ENCODE measurements at places on chromosomes 11 and 22.

- DNase-seq = no peak
These were observed 21.4 kb downstream of the PANX1 start for GRCh38 chr11:94150056-94150455.

DNA sequence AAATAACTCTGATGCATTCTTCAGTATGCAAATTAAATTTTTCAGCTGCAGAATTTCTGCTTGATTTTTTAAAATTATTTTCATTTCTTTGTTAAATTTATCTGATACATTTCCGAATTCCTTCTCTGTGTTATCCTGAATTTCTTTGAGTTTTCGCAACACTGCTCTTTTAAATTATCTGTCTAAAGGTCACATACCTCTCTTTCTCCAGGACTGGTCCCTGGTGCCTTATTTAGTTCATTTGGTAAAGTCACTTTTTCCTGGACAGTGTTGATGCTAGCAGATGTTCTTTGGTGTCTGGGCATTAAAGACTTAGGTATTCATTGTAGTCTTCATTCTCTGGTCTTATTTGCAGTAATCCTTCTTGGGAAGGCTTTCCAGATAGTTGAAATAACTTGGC, 577.4 kb upstream of the LUZP2 start:
- no peak for DNase-seq

GRCh38 chr11:129779342-129779741, 36.3 kb upstream of the TMEM45B start:
- DNase-seq = no peak

DNA sequence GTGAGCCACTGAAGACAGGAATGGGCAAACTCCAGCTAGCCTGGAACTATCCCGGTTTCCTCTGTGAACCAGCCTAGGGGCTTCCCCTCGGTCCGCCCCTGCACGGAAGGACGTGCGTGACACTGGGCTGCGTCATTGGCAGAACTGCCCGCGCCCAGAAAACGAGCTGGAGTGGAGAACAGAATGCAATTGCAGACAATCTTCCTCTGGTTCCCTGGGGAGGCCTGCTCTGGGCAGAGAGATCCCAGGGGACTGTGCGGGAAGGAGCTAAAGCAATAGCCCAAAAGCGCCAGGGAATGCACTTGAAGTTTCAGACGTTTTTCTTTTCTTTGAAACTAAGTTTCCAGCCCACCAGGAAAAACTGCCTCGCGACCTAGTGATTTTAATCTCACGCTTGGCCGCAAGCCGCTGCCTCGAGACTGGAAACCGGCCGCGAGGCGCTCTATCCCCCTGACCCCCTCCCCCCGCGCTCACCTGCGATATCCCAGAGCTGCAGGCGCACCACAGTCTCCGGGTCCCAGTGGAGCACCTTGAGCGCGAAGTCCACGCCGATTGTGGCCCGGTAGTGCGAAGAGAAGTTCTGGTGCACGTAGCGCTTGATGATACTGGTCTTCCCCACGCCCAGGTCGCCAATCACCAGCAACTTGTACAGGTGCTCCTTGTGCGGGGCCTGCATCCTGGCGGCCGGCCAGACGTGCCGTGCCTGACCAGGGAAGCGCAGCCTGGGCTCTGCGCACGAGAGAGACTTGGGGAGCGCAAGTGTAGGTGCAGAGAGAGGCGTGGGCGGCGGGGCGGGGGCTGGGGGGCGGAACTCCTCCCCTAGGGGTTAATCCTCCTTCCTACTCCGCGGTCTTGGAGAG, at the start of gene RAB38:
RAB38 (minus strand) TSS at position 735 of the 860 bp plus-strand sequence; CDS start at position 676, 59 bp downstream.
- DNase-seq = peak; percentile 0

DNA sequence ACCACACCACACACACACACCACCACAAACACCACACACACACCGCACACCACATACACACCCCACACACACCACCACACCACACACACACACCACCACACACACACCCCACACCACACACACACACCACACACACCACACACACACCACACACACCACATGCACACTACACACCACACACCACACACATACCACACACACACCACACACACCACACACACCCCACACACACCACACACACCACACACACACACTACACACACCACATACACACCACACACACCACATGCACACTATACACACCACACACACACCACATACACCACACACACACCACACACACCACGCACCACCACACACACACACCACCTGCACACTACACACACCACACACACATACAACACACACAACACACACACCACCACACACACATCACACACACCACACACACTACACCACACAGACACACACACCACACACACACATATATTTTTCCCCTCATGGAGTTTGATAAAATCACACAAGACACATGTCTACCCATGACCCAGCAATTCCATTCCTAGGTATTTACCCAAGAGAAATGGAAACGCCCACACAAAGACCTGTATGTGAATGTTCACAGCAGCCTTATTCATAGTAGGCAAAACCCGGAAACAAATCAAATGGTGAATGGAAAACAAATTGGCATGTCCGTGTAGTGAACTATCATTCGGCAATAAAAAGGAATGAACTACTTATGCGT, 14.3 kb downstream of the CD5 start:
- no peak for DNase-seq

DNA sequence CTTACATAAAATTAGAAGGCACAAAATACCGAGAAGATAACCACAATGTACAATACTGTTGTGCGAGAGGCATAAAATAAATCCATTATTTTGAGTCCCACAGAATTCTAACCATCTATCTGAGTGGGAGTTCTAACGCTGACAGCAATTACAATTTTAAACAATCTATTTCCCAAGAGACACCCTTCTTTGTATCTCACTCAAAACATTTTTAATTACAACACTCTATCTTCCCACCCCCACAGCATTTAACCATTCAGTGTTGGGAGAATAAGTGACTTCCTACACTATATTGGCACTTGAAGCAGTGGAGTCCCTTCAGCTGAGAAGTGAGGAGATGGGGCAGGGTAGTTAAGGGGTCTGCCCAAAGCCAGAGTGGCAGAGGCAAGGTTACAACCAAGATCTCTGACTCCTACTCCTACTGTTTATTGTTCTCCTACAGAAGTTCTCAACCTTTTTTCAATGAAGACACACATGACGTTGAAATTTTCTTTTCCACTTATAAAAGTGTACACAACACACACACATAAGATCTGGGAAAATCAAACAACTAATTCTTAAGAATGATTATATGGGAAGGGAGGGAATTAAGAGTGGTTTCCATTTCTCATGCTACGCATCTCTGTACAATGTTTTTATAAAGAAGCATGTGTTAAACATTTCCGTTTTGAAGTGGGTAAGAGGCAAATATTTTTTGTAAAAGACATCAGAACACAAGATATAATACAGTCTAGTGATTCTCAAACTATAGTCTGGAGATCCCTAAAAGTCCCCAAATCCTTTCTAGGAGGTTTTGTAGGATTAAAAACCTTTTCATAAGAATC, 10.9 kb downstream of the SLC25A17 start:
- DNase-seq = no peak

DNA sequence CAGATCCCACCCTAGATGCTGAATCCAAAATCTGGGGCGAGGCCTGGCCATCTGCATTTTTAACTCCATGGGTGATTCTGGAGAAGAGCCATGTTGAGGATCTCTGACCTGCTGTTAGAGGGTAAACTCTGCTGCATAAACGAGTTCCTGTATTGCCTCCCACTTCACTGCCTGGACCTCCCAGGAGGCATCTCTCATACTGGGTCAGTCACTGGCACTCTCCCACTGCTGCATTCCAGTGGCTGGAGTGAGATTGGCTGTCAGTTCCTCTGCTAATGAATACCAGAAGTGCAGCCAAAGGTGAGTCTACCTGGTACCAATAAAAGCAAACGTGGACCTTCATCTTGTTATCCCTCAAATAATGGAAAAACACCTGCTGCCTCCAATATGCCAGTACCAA, 10.3 kb downstream of the POLDIP3 start:
- DNase-seq = no peak

DNA sequence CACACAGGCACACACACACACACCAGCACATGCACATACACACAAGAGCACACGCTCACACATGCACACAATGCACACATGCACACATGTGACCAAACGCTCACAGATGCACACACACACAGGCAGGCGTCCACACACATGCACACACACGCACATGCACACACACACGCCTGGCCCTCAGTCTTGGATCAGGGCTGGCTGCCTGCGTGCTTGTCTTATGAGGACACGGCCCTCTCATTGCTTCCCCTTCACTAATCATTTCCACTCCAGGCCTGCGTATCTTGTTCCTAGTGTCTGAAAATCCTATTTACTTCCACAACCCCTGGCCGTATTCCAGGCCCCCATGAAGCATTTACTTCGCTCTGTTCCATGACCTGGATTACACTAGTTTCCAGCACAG, 740.5 kb downstream of the BRD1 start:
- no peak for DNase-seq

DNA sequence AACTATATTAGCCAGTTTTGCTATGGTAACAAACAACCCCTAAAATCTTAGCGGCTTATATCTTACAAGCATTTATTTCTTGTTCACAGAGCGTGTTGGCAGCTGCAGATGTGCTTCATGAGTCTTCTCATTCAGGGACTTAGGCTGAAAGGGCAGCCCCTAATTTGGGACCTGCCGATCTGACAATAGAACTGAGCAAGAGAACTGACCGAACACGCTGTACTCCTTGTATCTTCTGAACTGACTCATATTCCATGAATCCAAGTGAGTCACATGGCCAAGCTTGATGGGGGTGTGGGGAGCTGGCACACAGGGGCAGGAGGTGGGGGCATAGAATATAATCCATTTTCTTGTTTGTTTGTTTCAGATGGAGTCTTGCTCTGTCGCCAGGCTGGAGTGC, 481.7 kb upstream of the CADM1 start:
- DNase-seq = no peak

DNA sequence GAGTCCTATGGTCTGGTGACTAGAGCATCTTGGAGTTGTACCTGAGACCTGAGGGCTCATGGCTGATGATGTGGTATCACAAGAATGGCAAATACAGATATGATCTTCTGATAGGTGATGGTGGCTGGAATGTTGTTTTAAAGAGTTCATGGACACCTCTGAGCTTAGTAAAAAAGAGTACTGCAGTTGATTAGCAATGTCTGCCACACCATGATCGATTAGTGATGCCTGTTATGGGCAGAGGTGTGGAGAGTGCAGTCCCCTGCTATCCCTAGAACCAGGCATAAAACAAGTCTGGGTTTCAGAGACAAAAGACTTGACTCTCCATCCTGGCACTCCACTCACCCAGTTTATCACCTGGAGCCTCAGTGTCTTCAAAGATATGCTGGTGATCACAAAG, 1.4 kb upstream of the BATF2 start:
- DNase-seq = no peak

GRCh38 chr22:44291265-44291664, 21.5 kb downstream of the SHISAL1 start:
- DNase-seq = no peak

- DNase-seq = no peak
These were observed 19.5 kb downstream of the OR5T2 start for GRCh38 chr11:56214537-56214936.

DNA sequence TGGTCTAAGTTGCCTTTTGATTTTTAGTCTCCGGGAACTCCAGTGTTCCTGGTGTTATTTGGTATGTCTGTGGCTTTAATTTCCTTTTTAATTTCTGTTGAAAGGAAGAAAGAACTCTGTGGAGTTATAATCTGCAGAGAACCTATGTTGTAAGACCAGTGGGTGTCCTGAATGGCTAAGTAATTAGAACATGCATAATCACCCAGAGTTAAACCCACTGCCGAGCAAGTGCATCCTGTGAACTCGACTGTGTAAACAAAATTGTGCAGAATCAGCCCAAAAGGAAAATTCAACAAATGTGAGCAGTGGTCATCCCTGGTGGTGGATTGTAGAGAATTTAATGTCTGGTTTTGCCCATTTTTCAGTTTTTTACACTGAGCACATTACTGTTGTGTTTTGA, 162.5 kb downstream of the COMMD9 start:
- no peak for DNase-seq

DNA sequence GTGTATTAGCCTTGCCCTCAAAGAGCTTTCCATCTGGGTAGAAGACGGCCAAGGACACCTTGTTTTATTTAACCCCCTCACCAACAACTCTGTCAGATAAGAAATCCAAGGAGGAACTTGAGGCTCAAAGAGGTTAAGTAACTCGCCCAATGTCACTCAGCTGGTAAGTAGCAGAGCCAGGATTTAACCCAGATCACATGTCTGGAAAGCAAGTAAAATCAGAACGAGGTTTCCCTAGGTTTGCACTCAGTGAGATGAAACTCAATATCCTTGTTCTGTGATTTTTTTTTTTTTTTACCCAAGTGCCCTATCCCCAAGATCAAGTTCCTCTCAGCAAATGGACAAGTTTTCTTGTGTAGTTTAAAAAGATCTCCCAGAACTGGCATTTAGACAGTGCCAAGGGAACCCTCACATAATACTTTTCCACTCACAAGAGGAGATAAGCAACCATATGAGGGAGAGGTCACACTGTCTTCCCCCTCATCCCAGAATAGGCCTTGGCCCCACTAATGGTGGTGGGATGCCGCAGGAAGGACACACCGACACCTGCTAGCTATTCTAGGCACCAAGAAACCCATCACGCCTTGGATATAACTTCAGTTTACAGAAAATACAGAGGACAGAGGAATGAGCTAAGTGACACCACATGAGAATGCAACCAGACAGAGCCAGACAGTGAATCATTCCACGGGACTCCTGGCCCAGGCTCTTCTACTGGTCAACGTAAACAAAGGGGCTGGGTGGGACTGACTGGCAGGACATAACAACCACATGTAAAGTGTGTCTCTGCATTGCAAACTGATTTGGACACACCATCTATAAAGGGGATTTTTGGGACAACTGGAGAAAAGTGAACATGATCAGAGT, 8.6 kb upstream of the ARAP1 start:
- no peak for DNase-seq

DNA sequence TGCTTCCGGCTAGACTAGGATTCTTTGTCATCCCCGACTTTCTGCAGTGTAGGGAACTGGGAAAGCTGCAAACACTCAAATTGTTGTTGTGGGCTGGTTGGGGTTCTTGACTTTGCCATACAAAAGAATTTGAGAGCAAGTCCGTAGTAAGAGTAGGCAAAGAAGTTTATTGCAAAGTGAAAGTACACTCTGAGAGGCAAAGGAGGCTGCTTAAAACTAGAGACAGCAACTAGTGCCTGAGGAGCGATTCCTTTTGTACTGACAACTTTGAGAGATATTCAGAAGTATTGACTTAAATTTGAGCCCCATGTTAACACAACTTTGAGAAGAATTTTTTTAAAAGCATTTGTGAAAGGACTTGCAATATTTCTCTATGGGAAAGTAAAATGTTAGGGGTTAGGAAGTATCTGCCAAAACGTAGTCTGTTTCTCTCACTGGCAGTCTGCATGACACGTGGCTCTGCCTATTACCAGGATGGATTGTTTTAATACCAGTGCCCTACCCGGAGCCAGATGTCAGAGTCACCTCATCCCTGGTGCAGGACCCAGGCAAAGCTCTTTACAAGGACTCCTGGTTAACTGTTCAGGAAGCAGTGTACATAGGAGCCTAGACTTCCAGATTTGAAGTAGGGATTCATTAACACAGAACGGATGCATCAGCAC, 85.0 kb upstream of the CLPB start:
- no peak for DNase-seq

DNA sequence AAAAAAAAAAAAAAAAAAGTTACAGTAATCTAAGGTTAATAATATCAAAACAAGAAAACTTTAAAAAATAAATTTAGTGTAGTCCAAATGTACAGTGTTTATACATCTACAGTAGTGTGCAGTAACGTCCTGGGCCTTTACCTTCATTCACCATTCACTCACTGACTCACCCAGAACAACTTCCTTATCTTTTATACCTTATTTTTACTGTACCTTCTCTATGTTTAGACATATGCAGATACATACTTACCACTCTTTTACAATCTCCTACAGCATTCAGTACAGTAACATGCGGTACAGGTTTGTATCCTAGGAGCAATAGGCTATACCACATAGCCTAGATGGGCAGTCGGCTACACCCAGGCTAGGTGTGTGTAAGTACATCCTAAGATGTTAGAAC, 38.5 kb downstream of the TCF20 start:
- no peak for DNase-seq
